ENCODE measurements at places on chromosomes 7 and 10.

DNA sequence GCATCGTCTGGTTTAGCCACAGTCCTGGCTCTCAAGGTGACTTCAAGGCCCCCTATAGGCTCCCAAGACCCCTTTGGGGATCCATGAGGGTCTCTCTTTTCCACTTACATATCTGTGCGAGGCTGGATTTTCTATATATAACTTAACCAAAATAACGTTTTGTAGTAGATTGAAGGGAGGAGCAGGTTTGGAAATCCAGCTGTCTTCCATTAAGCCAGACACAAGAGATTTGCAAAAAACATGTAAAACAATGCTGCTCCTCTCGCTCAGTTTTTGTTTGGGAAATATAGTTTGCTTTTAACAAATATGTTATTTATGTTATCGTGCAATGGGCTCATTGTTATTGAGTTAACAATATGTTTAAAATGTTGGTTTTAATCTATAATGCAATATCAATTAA lies 811.2 kb downstream of the TYW1 start:
- DNase-seq: no peak

- DNase-seq: no peak
Observed at GRCh38 chr10:27679369-27679912, 66.2 kb downstream of the MKX start.

DNA sequence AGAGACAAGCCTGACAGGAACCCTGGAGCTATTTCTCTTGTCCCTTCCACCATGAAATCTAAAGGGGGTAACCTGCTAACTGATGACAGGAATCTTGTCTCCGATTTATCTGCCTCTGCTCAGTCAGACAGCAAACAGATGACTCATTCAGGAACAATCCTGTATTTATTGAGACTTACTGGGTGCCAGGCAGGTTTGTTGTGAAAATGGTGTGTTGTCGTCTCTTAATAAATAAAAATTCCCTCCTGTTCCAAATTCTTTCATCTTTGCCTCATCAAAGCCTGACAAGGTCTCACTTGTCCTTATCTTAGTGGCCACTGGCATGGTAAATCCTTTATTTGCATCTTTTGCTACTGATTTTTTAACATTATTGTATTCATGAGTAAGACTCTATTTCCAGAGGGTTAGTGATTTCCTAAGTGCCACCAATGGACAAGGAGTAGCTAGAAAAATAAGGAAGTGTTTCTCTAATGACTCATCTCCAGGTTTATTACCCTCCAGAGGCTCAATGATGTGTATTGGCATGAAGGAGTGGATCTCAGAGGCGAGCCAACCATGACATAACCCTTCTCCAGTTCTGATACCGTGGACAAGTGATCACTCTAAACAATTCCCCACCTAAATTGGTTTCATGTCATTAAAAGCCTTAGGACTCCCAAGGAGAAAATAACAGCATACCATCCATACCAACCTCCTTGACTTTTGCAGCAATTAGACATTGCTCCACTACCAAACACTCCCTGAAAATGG lies 724.0 kb downstream of the GRID1 start:
- DNase-seq: no peak

GRCh38 chr10:86321568-86321967 lies 45.0 kb downstream of the GRID1 start:
- no peak for DNase-seq

GRCh38 chr7:55775051-55775420 lies 87.5 kb downstream of the SEPTIN14 start:
- DNase-seq: peak; percentile 33

- DNase-seq: no peak
Observed at GRCh38 chr7:158133057-158133456, 454.6 kb downstream of the PTPRN2 start.

DNA sequence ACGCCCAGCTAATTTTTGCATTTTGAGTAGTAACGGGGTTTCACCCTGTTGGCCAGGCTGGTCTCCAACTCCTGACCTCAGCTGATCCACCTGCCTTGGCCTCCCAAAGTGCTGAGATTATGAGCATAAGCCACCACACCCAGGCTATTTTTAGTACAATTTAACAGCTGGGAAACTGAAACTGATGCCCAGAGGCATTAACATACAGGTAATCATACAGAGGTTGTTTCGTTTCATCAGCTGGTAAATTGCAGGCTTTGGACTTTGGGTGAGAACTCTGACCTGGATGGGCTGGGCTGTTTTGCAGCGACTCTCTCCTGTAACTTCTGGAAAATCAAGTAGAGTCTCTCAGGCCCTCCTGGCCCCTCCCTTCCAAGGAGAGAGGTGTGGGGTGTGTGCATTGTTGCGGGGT lies 6.2 kb upstream of the ACHE start:
- DNase-seq: no peak

DNA sequence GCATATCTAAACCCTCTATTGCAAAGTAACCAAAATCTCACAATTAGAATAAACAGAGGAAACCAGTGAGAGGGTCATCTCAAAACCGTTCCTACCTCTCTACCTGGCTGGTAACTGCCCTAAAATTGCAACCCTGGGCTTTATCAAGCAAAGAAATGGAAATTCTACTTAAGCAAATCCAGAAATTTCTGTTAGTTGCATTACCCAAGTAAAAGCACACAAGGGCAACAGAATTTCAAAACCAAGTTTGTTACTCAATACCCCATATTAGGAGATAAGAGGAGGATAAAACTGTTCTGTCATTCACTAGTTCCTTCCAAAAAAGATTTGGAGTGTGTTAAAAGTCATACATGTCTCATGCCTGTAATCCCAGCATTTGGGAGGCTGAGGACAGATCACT lies 195.3 kb downstream of the FAM107B start:
- DNase-seq: no peak

GRCh38 chr10:11095374-11095801 lies 77.7 kb downstream of the CELF2 start:
- peak; percentile 64 for DNase-seq

DNA sequence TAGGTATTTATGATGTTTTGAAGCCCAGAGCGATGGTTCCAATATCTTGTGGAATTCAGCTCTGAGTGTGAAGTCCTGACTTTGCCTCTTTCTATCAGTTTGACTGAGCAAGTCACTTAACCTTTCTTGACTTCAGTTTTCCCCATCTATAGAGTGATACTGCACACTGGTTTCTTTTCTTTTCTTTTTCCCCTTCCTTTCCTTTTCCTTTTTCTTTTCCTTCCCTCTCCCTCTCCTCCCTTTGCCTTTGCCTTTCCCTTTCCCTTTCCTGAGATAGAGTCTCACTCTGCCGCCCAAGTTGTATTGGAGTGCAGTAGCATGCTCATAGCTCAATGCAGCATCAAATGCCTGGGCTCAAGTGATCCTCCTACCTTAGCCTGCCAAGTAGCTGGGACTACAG lies 20.6 kb downstream of the SGPL1 start:
- no peak for DNase-seq

DNA sequence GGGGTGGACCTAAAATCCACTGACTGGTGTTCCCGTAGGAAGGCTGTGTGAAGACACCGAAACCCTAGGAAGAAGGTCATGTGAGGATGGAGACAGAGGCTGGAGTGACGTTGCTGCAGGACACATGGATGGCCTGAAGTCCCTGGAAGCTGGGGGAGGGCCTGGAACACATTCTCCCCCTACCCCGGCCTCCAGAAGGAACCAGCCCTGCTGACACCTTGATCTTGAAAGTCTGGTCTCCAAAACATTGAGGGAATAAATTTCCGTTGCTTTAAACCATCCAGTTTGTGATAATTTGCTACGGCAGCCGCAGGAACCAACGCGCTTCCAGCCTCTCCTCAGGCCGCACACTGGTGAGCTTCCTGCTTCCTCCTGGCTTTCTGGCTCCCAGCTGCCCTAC lies 288.2 kb downstream of the GLRX3 start:
- no peak for DNase-seq

GRCh38 chr7:28830846-28831245 lies 127.3 kb downstream of the TRIL start:
- no peak for DNase-seq
